ENCODE measurements at places on chromosomes 1 and 21. TPM values are rescaled to one million over a fixed set of nuclear protein-coding genes. Genes with fewer than 3 reads are reported as not detected.
A peak's percentile ranks its signal among the peaks of the same experiment; 100 is the strongest.

GRCh38 chr21:31159808-31160207 lies 121.5 kb upstream of the KRTAP19-8 start:
- H3K4me1 ChIP-seq = no peaks in the 10 kb centered on the region
- H3K36me3 ChIP-seq = no peaks in the 10 kb centered on the region
- peak overlapping the region; percentile 25 for H3K4me3 ChIP-seq
- H3K27ac ChIP-seq = peak overlapping the region; percentile 61

DNA sequence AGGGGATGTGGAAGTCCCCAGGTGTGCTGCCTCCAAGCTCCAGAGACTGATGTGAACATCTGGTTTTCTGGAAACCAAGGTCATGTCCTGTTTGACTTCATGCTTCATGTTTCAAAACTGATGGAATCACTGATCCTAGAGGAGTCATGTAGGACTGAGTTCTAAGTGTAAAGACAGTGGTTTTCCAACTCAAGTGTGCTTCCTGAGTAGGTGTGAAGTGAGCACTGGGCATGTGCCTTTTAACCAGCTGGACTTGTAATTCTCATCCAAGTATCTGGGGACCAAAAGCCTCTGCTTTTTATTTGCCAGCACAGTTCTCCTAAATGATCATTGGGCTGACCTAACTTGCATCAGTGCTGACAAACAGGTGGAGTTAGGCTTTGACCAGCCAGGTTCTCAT lies 36.9 kb downstream of the ABCA4 start:
- H3K4me1 ChIP-seq = no peaks in the 10 kb centered on the region
- no peaks in the 10 kb centered on the region for H3K36me3 ChIP-seq
- no peaks in the 10 kb centered on the region for H3K27me3 ChIP-seq
- no peak overlapping the region for H3K4me3 ChIP-seq
- no peak for DNase-seq
- no peak overlapping the region for H3K27ac ChIP-seq

GRCh38 chr1:27567971-27568299 lies 36.0 kb downstream of the AHDC1 start:
- H3K4me1 ChIP-seq = peaks cover 83% of the 10 kb centered on the region
- no peaks in the 10 kb centered on the region for H3K27me3 ChIP-seq
- H3K27ac ChIP-seq = peak overlapping the region; percentile 0

DNA sequence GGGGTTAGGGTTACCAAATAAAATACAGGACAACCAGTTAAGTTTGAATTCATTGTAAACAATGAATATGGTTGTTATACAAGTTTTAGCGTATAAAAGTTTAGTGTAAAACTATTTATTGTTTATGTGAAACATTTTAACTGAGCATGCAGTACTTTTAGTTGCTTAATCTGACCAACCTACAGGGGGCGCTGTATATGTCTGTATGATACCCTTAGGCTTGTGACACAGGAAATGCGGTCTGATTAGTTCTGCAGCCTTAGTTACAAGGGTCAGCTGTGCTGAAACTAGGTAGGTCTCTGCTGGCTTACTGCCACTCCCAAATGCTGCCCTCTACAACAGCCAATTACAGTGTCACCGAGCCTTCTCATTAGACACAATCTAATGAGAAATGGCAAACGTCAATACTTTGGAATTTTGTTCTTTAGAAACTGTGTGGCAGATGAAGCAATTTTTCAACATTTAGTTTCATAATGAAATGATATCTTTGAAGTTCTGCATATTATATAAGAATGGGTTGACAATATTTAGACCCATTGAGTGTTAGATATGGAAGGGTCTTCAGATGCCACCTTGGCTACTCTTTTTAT lies 56.2 kb downstream of the NTNG1 start:
- H3K4me1 ChIP-seq = no peaks in the 10 kb centered on the region
- H3K27me3 ChIP-seq = no peaks in the 10 kb centered on the region
- H3K4me3 ChIP-seq = no peak overlapping the region
- no peak for DNase-seq

The RNU1-4 gene
- 6,622 TPM for total RNA-seq

Data from upper lobe of right lung (tissue), 1 donor.